ENCODE measurements at places on chromosomes 5 and 9. TPM values are rescaled to one million over a fixed set of nuclear protein-coding genes. Genes with fewer than 3 reads are reported as not detected.

DNA sequence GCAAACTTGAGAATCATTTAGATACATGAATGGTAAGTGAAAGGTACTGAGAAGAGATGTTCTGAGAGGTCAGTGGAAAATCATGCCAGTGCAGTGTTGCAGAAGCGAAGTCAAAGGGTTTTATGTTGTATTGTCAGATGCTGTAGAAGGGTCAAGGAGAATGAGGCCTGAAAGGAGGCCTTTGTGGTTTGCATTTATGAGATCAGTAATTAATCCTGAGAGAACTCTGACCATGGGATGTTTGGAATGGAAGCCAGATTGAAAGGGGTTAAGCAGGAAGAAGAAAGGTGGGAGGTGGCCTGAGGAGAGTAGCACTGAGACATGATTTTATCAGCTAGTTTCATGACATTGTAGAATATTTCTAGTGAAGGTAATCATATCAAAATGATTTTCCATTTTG, 97.8 kb downstream of the ZSWIM6 start:
- no peak for DNase-seq

DNA sequence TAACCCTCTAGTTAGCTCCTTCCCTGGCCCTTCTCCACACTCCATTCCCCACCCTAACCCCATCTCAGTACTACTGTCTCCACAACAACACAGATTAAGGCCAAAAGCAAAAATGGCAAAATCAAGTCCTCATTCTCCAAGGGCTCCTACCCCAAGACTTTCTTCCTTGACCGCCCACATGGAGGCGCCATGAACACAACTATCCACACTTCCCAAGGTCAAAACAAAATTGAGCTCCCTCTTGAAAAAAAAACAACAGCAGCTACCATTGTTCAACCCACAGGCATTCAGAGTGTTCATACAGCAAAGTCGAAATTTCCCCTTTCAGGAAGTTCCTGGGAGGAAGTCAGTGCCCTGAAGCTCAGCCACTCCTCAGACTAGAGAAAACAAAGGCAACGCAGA, 54.4 kb downstream of the GNAQ start:
- DNase-seq = peak; percentile 62

GRCh38 chr5:118033686-118034338, 954.5 kb downstream of the DTWD2 start:
- DNase-seq = no peak

- DNase-seq = no peak
These were observed 158.5 kb downstream of the NTRK2 start for GRCh38 chr9:84828046-84828445.

DNA sequence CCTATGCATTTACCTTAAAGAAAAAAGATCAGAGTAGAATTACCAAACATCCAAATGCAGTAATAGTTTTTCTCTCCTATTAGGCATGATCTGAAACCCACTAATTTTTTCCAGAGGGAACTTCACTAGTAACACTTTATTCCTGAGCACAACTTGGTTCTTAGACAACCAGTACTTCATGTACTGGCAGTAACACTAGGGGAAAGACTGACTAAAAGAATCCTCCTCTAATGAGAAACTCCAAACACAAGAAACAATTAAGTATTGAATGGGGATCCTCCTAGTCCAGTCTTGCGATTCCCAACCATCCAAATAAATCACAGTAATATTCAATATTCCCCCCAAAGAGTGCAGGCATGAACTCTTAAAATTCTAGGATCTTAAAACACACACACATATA, 48.9 kb downstream of the ZNF608 start:
- DNase-seq = no peak

MARCOL gene
- total RNA-seq = not detected

ADRA1B gene
- total RNA-seq = 2.5 TPM

SOX30 gene
- 0.08 TPM for total RNA-seq
